Esophagus muscularis mucosa (tissue), 4 donors: ENCODE measurements at places on chromosomes 4 and X.

- DNase-seq: no peak
Measured at GRCh38 chr4:147860960-147861359, 129.1 kb downstream of the ARHGAP10 start.

- no peak for DNase-seq
Measured at GRCh38 chr4:74527049-74527448, 82.1 kb downstream of the AREG start.

DNA sequence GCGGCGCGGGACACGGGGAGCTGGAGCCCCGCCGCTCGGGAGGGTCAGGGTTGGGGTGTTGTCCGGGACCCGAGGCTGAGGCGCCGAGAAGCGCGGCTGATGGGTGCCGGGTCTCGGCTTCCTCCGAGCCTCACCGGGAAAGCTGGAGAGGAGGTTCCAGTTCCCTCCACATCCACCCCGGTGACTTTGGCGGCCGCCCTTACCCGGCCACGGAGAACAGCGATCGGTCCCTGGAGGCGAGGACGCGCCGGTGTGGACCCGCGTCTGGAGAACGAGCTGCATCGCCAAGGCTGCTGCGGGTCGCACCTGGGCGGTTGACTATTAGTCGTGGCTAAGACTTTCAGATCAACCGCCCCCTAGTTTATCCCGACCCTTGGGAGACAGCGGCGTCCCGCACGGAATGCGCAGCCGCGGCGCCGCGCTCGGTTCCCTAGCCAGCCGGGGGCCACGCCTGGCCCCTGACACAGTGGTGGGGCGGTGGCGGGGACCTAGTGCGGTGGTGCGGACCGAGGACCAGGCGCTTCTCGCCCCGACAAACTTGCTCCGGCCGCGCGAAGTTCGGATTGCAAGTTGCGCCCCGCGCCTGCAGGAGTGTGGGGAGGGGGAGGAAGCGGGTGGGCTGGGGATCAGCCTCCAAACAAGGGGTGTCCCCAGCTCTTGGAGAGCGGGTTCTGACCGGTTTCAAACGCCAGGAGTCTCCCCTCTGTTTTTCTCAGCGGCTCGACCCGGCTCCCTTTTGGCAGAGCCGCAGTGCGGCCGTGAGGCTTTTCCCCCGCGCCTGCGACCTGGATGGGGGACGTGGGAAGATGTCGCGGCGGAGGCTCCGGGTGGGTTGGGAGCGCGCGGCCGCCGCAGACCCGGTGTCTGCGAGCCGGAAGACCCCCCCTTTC is 568 bp downstream of the FHDC1 start:
- no peak for DNase-seq

DNA sequence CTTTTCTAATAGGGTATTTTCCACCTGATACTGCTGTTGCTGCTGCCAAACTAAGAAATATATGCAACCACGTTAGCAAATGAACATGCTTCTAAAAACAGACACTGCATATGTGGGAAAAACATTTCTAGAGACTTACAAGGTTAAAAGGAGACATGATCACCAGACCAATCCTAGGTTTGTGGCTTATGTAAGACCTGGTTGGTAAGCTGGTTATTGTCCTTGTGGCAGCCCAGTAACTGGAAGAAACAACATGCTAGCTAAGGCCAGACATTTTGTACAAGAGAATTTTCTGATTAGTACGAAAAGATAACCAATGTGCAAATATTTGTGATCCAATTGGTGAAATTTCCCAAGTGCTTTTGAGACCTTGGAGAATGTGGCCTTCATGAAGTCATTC is 112.0 kb downstream of the AFF2 start:
- DNase-seq: no peak

DNA sequence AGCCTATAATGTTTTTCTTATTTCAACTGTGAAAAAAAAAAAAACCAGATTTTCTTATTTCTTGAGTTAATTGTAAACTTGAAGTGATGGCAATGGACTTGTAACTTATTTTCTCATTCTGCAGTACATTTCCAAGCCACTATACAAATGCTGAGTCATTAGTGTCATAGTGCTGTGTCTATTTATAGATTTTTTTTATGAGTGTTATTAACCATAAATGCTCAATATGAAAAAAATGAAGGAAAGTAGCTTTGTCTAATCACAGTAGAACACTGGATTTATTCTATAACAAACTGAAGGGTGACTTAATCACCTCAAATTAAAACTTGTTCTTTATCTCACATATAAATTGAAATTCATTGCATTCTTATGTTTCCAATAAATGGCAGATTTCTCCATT is 718.6 kb downstream of the CCSER1 start:
- no peak for DNase-seq

- no peak for DNase-seq
Measured at GRCh38 chrX:23304881-23305280, 29.8 kb upstream of the PTCHD1 start.

DNA sequence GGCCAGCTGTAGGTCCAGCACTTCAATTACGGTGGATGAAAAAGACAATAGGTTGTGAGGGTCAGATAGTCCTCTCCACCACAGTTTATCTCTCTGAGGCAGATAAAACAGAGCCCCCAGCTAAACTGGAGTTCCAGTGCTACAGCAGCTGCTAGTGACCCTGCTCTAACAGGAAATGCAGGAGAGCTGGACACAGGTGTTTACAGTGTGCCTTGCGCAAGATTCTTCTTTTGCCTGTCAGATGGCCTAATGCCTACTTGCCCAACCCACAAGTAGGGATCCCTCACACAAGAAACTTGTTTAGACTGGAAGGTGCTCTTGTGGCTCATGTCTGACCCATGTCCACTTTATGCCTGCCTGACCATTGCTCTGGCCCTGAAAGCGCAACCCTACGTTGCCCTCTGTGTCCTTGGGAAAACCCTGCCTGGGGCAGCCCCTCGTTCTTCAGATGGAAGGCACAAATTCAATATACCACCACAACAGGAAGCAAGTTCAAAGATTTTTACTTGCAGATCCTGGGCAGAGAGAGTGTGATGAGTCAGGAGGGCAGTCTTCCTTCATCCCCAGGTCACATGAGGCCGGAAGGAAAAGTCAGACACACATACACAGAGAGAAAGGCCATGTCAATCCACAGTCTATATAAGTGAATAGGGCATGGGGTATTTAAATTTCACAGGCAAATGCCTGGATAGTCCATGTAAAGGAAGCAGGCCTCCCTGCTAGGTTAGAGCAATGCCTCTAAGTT is 105.1 kb upstream of the ADGRL3 start:
- no peak for DNase-seq

GRCh38 chrX:154961947-154962346 is 60.6 kb downstream of the F8 start:
- DNase-seq: no peak

DNA sequence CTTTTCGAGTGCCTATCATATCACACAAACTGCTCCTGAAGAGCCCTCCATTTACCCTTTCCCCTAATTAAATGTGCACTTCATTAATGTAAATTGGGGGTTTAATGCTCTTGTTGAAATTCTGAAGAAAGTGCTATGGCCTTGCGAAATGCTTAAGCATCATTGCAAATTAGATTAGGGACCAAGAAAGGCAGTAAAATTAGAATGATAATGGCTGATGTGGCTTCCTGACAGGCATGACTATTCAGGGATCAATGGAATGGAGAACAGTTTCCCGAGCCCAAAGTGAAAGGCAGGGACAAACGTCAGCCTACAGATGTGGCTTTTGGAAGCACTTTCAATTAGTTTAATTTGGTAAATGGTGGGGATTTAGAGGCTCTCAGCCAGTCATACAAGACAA is 120.1 kb downstream of the NKX6-1 start:
- DNase-seq: no peak

- no peak for DNase-seq
Measured at GRCh38 chrX:130014356-130014755, 31.9 kb downstream of the BCORL1 start.

DNA sequence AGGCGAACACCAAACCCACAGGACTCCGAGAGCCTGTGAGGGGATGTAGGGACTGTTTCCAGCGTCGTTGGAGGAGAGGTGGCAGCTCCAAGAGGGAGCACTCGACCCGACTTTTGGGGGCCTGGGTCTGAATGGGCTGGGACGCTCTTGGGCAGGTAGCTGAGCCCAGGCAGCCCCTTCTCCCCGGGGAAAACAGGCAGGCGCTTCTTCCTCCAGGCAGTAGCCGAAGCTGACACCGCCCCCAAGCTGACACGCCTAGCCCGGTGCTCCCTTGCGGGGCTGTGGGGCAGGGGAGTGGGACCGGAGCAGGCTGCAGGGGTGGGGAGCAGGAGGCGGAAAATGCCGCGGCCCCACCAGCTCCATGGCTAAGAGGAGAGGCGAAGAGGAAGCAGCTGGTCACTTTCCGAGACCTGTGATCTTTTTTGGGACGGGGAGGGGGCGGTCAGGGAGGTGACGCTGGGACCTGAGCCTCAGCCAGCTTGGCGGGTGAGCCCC is 4.2 kb downstream of the NKX1-1 start:
- no peak for DNase-seq

DNA sequence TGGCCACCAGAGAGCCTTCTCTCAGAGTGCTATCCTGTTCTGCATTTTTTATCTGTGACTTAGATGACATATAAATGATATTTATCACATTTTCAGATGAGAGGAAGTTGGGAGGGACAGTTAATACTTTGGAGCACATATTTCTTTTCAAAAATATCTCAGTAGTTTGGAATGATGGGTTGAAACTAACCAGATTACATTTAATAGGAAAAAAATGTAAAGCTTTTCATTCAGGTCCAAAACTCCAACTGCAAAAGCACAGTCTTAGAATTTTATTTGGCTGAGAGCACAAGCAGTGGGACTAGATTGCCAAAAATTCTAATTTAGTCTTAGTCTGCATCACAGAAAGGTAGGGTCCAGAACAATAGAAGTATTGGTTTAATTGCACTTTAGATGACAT is 248.2 kb upstream of the TEX13A start:
- DNase-seq: no peak

GRCh38 chr4:53767482-53767881 is 176.2 kb upstream of the LNX1 start:
- DNase-seq: peak; percentile 19

DNA sequence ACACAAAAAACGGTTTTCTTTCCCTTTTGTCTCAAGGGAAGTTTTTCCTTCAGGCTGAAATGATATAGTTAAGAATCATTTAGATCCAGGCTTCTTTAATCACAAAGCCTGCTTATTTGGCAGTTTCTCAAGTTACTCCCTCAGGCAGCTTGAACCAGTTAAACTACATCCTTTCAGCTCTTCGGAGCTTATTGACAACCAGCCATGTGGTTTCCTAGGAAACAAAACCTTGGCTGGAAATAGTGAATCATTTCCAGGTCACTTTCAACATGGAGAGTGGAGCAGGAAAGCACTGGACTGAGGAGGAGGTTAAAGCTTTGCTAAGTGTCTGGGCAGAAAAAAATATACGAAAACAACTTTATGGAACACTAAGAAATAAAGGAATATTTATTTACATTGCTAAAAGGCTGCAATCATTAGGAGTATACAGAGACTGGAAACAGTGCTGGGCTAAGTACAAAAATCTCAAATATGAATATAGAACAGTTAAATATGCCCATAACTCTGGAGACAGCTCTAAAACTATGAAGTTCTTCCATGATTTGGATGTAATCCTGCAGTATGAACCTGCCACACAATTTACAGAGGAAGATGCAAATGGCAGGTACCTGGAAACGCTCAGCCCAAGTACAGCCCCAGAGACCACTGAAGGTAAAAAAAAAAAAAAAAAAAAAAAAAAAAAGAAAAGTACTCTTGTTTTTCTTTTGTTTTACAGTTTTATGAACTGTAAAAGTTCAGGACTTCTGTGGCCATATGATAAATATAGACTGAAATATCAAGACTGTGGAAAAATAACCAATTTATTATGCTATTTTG is 23.2 kb upstream of the AASDH start:
- DNase-seq: no peak

GRCh38 chr4:34720571-34720970 is 1523.7 kb downstream of the ARAP2 start:
- no peak for DNase-seq

DNA sequence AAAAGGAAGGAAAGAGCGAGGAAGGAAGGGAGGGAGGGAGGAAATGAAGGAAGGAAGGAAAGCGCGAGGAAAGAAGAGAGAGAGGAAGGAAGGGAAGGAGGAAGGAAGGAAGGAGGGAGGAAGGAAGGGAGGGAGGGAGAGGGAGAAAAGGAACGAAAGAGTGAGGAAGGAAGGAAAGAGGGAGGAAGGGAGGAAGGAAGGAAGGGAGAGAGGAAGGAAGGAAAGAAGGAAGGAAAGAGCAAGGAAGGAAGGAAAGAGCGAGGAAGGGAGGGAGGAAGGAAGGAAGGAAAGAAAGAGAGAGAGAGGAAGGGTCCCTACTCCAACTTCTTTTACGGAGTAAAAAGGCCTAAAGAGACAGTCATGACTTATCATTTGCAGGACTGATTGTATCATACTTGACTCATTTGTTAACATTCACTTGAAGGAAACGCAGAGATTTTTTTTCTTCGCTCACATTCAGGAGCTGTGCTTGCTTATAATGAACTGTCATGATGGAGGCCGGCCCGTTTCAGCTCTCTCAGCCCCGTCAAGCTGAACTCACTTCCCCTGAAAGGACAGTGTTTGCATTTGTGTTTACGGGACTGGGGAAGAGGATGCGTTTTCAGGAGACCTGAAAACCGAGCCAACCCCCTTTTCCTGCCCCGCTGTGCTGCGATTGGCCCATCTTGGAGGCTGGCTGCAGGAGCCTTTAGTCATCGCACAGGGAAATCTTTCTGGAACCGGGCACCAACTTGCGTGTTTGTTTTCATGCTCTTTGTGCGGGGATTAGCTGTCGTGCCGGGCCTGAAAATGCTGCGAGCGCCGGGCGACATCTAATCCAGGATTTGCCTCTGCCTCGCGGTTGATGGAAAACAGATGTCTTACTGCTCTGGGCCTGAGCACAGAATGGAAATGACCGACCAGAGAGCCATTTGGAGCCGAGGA is 17.8 kb downstream of the TRIM2 start:
- no peak for DNase-seq

DNA sequence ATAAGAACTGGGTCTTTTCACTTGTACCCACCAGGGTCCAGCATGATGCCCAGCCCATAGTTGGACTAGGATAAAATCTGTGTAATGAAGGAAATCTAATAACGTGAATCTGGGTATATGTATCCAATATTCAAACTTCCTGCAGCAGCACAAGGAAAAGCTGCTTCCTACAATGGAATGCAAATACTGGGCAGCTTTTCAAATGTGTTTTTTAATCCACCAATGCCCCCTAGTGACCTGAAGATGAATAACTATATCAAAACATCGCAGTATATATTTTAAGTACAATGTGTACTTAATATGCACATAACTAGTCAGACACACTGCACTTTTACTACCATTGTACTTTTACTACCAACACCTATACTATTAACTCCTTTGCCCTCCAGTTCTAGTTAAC is 5.3 kb downstream of the APOO start:
- no peak for DNase-seq

DNA sequence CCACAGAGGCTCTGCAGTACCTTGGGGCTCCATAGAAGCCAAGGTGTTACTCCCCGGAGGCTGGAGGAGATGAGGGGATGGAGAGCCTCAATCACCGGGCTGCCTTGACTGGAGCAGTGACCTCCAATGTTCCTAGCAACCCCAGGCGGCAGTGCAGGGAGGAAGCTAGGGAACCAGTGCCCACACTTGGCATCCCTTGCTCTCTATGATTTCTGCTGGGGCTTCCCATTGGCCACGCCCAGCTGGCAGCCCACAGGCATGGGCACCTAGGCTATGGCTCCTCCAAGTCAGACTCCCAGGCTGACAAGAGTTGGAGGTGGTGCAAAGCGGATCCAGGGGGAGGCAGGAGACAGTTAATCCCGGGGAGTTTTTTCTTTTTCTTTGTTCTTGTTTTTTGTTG is 229.7 kb downstream of the EVC2 start:
- no peak for DNase-seq
